Right renal cortex interstitium (tissue), 3 donors: ENCODE measurements at places on chromosomes 5 and 9. TPM values are rescaled to one million over a fixed set of nuclear protein-coding genes. Genes with fewer than 3 reads are reported as not detected.

DNA sequence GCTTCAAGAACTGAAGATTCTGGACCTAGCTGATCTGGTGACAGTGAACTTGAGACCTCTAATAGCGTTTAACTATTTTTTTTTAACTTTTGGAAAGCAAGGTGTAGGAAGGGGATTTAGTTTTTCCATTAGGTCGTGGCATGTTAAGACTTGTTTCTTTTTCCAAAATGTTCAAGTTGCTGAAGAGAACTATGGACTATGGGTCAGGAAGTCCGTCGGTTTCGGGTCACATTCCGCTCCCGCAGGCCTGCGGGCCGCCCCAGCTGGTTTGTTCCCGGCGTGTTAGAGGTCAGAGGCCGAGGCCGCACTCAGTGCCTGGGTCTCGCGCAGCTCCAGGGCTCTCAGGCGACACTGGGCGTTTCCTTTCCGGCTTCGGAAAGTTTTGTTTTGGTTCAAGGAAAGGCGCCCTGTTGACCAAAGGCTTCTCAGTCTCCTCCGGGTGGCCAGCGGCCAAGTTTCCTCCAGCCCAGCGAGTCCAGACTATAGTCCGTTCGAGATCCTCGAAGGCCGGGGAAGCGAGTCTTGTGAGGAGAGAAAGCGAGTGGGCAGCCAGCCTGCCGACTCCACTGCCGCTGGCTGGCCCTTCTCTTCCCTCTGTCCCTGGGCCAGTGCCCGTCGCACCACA lies 586 bp upstream of the FCHO2 start:
- DNase-seq = no peak

GRCh38 chr5:154118893-154119336 lies 71.6 kb upstream of the GALNT10 start:
- no peak for DNase-seq

- no peak for DNase-seq
Observed at GRCh38 chr5:68299575-68299974, 84.0 kb downstream of the PIK3R1 start.

DNA sequence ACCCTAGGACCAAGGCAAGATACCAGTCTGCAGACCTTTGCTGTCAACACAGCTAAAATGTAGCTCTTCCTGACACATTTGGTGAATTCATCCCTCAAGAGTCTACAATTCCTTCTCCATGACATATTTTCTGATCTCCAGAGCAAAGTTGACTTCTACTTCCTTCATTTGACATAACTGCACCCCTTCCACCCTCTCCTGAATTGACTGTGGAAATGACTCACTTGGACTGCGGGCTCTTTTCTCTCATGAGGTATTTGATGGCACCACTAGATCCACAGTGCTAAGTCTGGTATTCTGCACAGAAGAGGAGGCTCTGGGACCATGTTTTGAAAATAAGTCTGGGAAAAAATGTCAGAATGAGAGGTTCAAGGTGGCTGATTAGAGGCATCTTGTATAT lies 338.4 kb upstream of the TRPC7 start:
- DNase-seq = no peak

Gene PCDH12
- 16.9 TPM for polyA plus RNA-seq
